ENCODE measurements at places on chromosomes 4 and X.

- no peak for DNase-seq
These were observed 120.4 kb upstream of the SCML1 start for GRCh38 chrX:17616936-17617335.

GRCh38 chrX:39896951-39897740 lies 200.6 kb downstream of the BCOR start:
- DNase-seq = no peak

GRCh38 chr4:11614426-11614825 lies 185.7 kb upstream of the HS3ST1 start:
- no peak for DNase-seq

DNA sequence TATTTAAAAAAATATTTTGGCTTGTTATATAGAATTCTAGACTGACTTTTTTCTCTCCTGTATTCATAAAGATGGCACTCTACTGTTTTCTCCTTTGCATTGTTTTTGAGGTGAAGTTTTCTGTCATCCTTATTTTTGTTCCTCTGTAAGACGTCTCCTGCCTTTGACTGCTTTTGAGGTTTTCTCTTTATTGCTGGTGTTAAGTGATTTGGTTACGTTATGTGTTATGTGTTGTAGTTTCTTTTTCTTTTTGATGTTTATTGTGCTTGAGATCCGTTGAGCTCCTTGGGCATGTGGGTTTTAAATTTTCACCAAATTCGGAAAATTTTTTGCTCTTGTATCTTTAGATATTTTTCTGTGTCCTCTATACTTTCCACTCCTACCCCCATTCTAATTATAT lies 50.0 kb downstream of the KDM6A start:
- no peak for DNase-seq

GRCh38 chr4:3481783-3482393 lies 18.8 kb downstream of the DOK7 start:
- DNase-seq = no peak

DNA sequence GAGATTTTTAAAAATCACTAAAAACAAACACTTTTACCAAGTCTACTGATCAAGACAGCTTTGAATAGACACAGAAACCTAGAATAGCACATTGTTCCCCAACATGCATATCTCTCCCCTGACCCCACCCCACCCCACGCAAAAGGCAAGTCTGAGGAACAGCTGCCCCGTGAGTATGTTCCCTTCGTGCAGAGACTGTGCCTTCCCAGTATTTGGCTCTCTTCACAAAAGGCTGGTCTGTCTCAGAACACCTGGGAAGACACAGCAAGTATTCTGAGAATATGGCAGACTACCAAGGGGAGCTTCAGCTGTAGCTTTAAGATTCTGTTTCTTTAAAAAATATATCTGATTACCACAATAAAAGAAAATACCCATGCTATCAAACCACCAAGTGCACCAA lies 134.0 kb downstream of the SH3KBP1 start:
- DNase-seq = no peak

DNA sequence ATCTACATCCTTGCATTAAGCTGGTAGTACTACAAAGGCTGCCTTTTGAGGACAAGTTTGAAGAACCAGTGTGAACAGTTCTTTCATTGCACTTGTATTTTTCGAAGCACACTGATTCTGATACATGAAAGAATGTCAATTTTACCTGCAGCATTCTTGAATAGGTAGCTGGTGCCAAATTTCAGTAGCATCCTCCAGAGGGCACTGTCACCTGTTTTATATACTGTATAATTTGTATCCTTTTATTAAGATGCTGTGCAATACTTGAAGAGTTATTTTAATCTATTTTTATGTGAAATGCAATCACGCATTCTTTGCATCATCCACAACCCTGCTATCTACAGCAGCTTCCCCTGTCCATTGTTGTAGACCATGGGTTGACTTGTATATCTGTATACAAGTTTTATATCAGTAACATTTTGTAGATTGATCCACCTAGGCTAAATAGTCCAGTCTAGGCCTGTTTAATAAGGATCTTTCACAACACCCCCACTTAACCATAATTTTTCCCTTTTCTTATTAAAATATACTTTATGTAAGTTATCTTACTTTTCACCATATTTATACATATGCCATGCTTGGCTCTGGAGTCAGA lies 325.7 kb downstream of the PCDH7 start:
- no peak for DNase-seq

DNA sequence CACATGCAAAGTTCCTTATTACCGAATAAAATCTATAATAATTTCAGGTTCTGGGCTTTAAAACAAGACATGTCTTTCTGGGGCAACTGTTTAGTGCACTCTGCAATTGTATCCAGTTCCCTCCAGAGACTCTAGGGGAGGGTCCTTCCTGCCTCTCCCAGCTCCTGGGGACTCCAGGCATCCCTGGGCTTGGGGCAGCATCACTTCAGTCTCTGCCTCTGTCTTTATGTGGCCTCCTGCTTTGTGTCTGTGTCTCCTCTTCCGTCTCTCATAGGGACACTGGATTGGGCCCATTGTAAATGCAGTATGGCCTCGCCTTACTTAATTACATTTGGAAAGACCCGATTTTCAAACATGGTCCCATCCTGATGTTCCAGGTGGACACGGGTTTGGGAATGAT lies 10.9 kb upstream of the ASMTL start:
- DNase-seq = no peak

DNA sequence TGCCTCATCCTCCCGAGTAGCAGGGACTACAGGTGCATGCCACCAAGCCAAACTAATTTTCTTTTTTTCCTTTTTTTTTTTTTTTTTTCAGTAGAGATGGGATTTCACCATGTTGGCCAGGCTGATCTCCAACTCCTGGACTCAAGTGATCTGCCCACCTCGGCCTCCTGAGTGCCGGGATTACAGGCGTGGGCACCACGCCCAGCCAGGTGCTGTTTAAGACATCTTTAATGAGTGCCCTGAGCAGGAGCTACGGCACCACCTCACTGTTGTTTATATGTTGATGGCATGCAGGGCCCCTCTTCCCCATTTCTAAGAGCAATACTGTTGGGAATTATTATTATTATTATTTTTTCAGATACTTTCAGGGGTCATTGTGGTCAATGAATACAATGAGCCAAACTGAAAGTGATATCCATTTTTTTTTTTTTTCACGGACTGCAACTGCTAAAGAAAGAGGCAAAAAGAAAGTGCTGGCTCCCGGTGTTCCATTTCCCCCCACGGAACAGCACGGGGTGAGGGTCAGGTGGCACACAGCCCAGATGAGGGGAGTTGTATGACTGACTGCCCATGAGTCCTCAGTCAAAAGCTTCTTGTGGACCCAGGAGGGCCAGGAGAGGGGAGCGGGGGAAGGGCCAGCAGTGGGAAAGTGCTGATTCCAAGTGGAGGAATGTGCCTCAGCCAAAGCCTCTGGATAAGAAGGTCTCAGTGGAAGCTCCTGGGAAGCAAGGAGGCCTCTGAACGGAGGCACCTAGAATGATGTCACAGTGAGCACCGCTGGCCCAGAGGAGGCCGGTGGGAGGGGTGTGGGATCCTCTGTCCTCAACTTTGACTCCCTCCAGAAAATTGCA lies 101.8 kb upstream of the HPF1 start:
- no peak for DNase-seq

DNA sequence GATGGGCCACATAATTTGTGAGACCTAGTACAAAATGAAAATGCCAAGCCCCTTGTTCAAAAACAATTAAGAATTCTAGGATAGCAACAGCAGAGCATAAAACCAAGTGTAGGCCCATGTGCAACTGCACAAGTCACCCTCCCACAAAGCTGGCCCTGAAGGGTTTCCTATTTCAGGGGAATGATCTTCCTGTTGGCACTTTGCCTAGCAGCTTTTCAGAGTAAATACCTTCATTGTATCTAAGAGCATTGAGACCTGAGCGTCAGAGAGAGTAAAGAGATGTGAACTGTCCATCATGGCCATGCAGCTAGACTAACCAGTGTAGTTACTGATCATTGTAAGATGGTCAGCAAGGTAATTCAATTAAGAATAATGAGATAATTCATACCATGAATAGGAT lies 113.6 kb downstream of the CNKSR2 start:
- no peak for DNase-seq

GRCh38 chrX:47129899-47130358 lies 14.6 kb downstream of the NDUFB11 start:
- DNase-seq = no peak

- no peak for DNase-seq
These were observed 141.7 kb downstream of the HHIP start for GRCh38 chr4:144787365-144788258.

DNA sequence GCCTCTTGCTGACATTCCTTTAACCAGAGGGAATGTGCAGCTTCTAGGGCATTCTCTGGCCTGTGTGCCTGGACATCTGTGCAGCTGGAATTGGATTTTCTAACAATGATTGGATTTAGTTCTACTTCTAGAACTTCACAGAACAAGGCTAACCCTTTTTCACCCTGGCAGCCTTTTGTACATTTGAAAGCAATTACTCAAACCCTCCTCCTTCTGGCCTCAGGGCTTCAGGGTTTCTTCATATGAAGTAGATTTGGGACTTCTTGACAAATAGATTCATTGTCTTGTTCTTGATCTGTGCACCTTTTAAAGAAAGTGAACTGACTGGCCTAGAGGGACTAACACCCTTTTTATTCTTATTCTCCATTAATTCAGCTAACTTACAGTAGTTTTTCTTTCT lies 30.1 kb downstream of the SPATA18 start:
- DNase-seq = no peak

GRCh38 chr4:139559089-139559479 lies 3.1 kb upstream of the SETD7 start:
- no peak for DNase-seq

- no peak for DNase-seq
These were observed 184.0 kb downstream of the IQCM start for GRCh38 chr4:149631629-149632028.

DNA sequence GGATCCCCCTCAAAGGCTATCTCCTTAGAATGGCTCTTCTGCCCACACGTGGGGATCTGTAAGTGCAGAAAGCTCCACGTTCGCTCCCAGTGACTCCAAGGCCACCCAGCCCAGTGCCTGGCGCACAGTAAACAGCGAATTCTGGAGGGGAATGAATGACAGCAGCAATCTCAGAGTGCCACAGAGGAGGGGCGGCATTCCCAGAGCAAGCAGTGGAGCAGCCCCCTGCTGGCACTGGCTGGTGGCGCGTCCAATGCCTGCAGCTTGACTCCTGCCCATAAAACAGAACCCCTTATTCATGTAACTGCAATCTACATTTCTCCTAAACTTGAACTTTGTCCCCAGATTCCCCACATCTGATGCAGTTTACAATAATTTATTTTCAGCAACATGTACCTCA lies 6.9 kb upstream of the HELT start:
- DNase-seq = no peak

DNA sequence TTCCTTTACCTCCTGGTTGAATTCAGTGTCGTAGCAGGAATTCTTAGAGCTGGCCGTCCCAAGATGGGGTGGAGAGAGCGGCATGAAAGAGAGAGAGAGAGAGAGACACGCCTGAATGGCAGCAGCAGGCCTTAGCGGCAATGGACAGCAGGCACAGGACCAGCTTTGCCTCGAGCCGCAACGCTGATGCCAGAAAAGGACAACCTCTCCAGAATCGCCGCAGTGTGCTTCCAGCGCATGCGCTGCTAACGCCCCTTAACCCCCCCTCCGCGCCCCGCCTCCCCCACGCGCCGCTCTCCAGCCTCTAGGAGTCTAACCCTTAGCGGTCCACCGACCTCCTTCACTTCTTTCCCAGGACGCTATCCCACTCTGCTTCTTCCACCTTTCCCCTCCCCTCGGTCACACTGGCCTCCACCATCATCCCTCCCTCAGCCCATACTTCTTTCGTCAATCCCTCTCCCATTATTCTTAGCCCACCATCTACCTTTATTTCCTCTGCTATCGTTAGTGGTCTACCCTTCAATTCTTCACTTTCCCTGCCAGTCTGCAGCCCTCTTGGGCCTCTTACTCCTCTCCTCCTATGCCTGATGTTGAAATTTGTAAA lies 10.5 kb upstream of the ZCCHC13 start:
- DNase-seq = peak; percentile 24

- DNase-seq = peak; percentile 51
These were observed 851.0 kb downstream of the RAB28 start for GRCh38 chr4:12633053-12633651.

DNA sequence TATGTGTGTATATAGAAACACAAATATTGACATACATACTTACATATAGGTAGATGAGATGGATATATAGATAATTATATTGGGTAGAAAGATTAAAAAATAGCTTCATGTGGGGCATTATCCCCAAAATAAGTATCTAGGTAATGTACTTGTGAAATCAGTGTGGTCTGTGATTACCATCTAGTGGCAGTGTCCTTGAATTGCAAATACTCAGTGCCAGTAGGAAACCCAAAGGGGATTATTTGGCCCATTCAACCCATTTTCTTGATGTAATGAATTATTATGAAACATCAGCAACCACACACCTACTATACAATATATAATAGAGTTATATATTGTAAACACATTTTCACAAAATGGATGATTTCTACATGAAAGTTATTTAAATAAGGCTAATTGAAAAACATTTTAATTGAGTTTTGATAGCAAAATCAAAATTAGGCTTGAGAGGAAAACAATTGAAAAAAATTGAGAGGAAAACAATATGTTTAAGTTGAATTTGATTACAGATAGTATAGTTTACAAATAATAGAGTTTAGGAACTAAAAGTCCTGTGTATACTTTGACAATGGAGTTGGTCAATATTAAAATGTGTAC lies 389.4 kb downstream of the GALNTL6 start:
- DNase-seq = no peak

DNA sequence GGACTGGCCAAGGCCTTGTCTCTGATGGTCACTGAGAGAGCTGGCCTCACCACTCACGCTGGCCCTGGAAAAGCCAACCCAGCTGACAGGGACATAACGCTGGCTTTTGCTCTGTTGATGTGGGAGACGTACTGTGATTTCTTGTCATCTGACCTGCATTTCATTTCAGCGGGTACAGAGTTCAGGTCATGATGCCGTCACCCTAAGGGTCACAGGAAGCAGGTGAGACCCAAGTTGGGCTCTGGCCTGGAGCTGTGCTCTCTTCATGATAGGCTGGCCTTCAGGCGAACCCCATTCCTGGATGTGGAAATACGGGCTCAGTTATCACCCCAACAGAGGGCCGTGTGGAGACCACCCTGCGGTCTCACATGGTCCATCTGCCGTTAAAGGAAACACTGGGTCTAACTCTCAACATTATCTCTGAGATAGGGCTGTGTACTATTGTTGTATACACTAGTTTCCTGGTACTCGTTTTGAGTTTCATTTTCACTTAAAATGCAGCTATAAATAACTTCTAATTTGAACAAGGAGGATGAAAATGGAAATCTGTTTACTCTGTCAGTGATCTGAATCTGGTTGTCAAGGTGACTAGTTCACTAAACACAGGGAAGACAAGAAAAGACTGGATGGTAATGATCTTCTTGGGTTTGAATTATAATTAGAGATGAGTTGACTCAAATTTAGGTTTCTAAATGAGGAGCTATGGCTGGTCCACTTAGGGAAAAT lies 89.1 kb downstream of the TBC1D9 start:
- no peak for DNase-seq

DNA sequence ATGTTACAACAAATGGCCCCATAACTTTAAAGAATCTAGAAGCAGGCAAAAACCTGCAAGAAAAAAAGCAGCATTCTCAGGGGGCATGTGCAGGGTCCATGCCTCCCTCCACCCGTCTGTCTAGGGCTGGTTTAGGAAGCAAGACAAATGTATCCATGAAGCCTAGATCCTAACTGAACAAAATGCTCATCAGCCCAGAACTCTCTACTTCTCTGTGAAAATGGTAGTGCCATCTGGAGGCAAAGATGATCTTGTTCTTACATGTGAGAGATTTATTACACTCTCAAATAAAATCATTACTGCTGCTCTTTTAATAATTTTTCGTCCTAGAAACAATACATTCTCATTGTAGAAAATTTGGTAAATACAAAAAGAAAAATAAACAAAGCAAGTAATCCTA lies 26.7 kb downstream of the NR3C2 start:
- no peak for DNase-seq
